ENCODE measurements at places on chromosomes 6 and 20.

DNA sequence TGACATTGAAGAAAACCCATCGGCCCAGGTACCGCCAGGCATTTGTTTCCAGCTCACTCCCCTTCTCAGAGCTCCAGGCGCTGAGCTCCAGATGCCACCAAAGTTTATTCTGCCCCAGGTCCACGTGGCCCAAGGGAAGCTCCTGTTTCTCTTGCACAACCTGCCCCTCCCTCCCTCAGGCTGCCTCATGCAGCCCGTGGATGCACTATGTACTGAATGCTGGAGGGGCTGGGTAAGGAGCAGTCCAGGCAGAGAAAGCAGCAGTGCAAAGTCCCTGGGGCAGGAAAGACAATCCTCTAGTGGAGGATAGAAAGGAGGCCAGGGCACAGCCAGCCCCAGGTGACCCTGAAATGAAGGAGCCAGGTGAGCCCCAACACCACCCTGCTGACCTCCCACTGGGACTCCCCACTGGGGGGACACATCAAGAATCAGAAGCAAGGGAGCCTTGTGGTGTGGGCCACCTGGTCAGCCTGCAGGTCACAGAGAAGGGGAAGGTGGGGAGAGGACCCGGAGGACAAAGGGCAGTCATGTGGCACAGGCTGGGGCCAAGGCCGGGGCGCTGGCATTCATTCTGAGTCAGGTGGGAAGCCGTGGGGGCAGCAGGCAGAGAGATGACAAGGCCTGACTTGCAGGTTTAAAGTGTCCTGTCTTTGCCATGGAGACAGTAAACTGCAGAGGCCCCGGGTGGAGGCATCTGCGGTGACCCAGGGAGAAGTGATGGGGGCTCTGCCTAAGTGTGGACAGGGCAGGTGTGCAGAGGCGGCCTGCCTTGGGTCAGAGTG lies 230.1 kb downstream of the PREX1 start:
- no peak for DNase-seq

GRCh38 chr6:127939442-127940066 lies 38.7 kb upstream of the THEMIS start:
- no peak for DNase-seq

DNA sequence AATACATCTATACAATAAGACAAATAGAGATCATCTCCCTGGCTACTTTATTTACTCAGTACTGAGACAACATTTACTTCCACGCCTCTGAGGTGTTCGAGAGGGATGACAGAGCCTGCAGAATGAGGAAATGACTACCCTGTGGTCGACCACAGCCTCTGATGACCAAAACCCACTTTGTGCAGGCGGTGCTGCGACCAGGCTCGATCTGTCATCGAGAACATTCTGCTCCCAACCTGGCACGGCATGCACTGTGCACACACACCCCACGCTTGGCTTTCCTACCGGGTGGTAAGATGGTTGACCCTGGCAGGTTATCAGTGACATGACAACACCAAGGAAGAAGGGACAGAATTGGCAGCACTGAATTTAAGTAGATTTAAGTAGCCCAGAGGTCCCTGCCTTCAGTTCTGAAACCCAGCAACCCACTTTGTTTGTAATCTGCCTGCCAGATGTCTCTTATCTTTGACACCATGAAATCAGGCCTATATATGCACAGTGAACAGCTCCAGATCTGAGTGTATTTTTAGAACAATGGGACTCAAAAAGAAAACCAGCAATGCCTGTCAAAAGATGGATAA lies 42.6 kb downstream of the TTI1 start:
- DNase-seq: peak; percentile 29

DNA sequence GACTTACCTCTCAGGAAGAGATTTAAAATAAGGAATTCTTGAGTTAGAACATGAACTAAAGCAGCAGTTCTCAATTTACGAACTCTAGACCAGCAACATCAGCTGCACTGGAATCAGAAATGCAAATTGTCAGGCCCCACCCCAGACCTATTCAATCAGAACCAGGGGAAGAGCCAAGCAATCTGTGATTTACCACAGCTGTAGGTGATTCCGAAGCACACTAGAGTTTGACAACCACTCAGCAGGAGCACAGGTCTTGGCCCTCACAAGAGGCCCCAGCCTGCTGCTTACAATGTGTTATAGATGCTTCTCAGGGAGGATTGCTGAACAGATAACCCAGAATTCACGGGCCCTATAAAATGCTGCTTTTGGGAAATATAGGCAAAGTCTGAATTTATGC lies 279.2 kb downstream of the PTPRK start:
- DNase-seq: no peak

DNA sequence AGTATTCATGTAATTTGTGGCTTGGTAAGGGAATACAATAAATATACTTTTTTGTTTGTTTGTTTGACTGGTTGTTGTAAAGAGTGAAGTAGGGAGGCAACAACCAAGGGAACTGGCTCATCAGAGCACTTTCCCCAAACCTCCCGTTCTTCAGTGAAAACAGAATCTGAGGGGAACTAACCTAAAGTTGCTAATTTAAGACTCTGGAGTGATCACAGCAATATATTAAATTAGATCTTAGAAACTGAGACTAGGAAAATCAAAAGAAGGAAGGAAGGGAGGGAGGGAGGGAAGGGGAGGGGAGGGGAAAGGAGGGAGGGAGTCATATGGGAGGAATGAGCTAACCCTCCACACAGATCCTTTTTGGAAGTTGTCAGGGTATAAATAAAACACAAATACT lies 144.9 kb downstream of the SYNDIG1 start:
- no peak for DNase-seq

DNA sequence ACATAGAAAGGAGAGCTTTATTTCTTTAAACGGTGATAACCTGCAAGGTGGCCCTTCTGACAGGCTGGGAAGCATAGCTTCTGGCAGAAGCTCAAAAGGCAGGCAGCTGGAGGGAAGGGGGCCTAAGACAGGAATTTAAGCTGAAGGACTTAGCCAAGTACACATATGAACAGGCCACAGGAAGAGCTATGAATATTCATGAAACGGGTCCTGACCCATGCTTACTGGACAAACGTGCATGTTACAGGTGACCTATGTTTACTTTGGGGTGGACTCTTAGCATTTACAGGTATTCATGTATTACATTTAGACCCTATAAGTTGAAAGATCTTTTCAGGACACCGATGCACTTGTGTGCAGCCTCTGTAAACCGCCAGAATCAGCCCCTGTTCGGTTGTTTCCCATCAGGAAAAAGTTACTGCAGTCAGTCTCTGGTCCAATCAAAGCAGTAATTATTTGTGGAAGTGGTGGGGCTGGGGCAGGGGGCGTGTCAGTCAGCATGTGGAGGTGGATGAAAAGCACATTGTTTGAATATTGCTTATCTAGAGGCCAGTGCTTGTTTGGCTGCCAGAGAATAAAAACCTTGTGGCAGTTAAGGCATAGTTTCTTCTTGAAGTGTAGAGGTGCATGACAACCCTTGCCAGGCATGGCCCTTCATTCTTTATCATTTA lies 2.9 kb upstream of the GZF1 start:
- no peak for DNase-seq

GRCh38 chr20:38453941-38454340 lies 18.7 kb upstream of the RALGAPB start:
- no peak for DNase-seq

DNA sequence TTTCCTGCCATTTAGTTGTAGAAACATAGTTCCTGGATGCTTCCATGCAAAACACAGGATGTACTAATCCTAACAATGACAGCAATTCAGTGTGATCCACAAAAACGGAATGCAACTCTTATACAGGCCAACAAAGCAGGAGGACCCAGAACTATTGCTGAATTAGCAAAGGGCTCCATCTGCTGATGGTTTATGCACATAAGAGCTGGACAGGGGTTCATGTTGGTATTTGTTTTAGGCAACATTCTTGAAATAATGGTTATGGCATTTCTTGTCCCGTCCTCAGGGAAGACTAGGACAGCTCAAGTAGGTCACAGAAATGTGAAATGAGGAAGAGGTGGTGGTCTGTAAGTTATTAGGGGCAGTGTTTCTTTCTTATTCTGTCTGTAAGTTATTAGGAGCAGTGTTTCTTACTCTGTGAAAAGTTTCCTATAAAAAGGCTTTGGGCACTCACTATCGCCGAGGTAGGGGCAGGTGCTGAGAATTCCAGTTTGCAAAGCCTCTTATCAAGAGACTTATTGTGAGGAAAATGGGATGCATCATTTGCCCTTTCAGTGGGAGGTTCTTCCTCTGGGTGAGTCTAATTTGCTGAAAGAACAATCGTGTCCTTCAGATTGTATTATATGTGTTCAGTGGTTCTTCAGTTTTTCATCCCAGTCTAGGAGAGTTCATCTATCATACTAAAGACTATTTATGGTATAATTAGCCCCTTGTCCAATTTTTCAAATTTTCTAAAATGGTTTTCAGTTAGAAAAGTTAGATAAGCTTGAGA lies 171.1 kb downstream of the MCHR2 start:
- no peak for DNase-seq

DNA sequence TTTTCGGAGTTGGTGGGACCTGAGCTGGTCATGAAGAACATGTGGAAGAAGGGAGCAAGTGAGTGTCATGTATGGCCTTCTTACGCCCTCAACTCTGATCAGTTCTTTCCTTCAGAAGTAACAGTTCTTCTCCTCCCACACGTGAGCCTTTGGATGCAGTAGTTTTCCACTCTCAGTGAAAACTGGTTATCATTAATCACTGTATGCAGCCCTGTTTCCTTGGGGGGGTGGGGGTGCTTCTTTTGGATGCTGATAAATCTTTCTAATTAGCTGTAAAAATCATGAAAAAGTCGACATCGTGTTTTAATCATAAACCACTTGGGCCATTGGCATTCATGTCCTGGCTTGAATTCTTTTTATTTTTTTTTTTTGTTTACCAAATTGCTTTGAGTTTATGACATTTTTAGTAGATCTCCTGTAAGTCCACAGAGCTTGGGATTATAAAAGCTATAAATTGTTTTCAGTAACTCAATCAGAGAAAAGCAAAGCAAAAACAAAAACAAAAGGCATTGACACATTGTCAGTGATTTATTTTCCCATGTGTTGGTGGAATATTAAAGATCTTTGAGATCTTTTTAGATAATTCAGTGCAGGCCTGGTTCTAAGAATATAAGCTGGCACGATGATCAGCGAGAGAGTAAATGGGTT lies 84.8 kb downstream of the TRMT11 start:
- no peak for DNase-seq

DNA sequence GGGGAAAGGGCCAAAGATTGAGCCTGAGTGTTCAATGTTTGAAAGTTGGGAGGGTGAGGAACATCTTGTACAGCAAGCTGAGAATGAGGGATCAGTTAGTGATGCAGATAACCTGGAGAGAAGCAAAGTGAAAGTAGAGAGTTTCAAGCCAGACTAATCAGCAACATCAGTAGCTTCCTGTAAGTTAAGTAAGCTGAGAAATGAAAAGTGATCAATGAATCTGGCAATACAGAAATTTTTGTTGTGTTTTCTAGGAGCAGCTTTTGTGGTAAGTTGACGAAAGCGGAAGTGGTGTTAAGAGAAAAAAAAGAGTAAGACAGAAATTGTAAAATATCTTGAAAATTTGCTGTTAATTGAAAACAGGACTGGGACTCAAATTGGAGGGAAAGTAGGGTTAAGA lies 855.5 kb upstream of the MAP3K7 start:
- no peak for DNase-seq

DNA sequence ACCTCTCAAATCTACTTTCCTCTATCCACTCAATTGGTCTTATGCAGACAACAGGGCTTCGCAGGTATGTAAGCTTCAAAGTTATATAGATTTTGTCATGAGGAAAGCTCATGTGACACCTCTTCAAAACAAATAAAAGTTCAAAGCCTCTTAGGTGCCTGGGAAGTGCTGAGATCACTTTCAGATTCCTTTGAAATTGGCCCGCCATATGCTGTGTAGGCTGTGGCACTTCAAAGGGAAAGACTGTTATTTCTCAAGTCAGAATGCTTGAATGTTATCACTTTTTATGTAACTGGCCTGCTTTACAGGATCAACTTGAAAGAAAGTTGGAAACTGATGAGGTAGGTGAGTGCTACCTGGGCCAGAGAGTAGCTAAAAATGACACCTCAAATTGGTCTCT lies 67.1 kb upstream of the GFRAL start:
- no peak for DNase-seq

DNA sequence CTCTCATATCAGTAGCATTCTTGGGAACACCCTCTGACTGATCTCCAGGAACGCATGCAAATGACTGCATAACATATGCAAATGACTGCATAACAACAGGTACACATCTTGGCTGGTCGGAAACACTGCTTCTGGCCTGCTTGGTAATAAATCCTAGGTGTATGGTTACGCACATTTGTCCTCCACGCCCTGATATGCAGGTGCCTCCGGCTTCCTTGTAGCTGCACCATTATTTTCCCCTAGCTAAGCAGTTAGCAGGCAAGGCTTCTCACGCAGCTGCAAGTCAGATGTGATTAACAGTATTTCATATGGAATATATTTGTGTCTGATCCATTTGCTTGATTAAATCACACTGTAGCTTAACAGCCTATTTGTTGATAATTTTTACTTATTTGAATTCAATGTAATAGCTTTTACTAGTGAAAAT lies 5.9 kb downstream of the RPS6KA2 start:
- DNase-seq: no peak

DNA sequence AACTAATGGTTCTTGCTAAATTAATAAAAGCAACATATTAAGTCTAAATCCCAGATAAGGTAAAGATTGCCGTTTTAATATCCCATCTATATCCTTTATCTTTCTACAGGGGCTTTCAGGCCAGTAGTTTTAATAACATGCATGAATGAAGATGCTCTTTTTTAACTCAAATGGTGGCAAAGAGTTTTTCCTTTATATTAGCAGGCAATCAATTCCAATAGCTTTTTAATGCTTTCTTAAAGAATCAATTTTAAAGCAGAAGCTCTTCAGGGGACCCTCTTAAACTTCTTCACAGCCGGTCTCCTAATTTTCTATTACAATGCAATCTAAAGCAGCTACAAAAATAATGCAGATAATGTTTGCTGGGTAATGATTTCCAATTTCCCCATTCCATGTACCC lies 107.8 kb upstream of the HS3ST5 start:
- DNase-seq: no peak

GRCh38 chr6:74114428-74114827 lies 418.4 kb downstream of the CD109 start:
- DNase-seq: no peak

GRCh38 chr6:46755865-46756264 lies 9.1 kb downstream of the ANKRD66 start:
- no peak for DNase-seq

DNA sequence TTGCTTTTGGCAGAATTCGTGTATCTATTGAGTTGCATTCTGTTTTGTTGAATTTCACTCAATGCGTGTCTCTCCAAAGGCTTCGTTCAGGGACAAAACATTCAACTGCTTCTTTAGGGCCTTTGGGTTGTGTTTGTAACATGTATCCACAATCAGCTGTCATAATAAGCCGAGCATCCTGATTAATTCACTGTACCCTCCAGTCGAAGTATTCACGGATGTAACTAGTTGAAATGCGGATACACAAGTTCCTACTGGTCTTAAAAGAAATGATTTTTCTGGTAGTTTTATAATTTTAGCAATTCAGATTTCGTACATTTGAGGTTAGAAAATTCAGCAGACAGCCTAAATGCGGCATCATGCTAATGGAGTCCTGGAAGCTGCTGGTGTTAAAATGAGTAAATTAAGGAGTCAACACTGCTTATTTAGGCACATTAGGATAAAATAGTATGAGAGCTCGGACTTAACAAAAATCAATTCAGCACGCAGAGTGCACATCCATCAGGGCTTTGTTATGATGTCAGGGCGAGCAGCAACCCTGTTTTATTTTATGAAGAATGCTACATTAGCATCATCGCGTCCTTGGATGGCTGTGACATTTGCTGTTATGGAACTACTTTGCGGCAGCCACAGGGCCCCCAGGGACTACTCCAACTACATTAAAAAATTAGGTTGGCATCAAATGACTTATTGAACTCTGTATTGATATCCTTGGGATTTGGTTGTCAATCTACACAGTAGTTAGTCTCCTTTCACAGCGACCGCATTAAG lies 489.3 kb upstream of the FLRT3 start:
- no peak for DNase-seq
